ENCODE measurements at places on chromosomes 6 and 20.

DNA sequence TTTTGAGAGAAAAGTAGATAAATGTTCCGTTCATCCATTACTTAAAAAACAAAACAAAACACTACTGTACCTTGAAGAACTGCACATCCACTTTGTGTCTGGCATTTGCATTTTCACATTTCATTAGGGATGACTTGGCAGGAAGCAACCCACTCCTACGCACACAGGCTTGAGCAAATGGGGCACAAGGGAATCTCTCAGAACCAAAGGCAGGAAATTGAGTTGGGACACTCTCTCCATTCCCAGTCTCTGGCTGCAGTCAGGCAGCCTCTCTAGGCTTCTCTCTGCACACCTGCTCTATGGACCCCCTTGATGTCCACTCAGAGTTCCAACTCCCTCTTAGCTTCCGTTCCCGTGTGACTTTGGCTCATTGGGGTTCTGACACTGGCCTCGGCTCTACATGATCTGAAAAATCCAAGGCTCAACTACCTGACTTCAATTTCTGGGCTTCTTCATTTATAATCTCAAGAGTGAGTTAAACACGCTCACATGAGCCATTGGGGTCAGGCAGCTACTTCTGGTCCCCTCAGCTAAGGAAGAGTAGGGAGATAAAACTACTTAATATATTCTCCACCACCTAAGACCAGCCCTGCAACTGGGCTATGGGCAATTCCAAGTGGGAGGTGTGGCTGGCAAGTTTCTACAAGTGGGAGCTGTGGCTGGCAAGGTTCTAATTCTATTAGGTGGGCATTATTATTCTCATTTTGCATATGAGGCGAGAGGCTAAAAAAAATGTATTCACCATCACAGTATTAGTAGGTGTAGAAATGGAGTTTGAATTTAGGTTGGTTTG lies 251.9 kb downstream of the SOD2 start:
- no peak for DNase-seq

GRCh38 chr6:29005183-29005885 lies at the start of gene ZNF311:
Gene ZNF311, minus strand, starts transcription at chr6:29005315. Its CDS starts 1,361 bp downstream, at chr6:29003954.
- no peak for DNase-seq

- no peak for DNase-seq
Measured at GRCh38 chr6:76453270-76453669, 380.8 kb upstream of the IMPG1 start.

DNA sequence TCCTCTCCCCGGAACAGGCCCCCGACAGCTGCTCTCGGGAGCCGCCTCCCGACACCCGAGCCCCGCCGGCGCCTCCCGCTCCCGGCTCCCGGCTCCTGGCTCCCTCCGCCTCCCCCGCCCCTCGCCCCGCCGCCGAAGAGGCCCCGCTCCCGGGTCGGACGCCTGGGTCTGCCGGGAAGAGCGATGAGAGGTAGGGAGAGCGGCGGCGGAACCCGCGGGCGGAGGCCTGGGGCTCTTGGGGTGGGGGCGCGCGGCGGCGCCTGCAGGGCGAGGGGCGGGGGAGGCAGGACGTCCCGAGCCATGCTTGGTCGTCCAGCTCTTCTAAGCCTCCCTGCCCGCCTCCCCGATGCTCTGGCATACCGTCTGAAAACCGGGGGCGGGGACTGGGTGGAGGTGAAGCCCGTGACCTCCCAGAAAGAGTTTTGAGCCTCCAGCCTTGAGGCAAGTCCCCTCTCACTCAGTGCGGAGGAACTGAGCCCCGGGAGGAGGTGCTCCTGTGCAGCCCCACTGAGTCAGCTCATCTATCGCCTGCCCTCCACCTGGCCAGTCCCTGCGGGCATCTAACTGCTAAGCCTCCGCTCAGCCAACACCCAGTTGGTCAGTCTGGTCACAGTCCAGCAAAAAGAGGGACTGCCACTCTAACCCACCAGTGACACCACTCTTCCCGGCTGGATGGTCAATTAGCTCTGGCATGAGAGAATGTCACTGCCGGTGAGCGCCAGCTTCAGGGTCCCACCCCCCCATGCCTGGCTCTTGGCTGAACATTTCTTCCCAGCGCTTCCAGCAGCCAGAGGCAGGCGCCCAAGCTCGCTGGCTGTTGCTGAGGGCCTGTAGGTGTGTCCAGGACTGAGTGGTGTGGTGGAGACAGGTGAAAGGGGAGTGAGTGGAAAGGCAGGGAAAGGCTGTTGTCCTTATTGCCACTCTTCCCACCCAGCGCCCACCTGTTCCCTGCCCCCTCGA lies 482 bp downstream of the DDR1 start:
- no peak for DNase-seq

DNA sequence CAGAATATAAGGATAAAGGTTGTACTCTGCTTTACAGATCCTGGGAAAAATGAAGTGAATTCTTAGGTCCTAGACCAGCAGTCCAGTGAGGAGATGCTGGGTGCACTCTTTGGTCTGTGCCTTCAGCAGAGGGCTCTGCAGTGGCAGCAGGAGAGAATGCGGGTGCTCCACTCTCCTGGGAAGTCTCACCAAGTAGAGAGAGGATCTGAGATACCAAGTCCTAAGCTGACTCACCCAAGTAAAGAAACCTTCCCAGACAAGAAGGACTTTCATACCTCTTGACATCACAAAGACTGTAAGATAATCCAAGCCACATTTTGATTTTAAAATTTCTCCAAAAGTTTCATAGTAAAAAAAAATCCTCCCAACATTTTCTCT lies 116.9 kb upstream of the EMILIN3 start:
- DNase-seq, result no peak

DNA sequence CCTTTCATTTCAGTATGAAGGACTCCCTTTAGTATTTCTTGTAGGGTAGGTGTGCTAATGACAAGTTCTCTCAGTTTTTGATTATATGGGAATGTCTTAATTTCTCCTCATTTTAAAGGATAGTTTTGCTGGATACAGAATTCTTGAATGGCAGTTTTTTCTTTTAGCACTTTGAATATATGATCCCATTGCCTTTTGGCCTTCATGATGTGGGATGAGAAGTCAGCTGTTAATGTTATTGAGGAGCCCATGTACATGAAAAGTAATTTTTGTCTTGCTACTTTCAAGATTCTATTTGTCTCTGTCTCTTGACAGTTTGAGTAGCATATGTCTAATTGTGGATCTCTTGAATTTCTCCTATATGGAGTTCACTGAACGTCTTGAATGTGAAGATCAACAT lies 30.9 kb downstream of the RSPH3 start:
- no peak for DNase-seq

DNA sequence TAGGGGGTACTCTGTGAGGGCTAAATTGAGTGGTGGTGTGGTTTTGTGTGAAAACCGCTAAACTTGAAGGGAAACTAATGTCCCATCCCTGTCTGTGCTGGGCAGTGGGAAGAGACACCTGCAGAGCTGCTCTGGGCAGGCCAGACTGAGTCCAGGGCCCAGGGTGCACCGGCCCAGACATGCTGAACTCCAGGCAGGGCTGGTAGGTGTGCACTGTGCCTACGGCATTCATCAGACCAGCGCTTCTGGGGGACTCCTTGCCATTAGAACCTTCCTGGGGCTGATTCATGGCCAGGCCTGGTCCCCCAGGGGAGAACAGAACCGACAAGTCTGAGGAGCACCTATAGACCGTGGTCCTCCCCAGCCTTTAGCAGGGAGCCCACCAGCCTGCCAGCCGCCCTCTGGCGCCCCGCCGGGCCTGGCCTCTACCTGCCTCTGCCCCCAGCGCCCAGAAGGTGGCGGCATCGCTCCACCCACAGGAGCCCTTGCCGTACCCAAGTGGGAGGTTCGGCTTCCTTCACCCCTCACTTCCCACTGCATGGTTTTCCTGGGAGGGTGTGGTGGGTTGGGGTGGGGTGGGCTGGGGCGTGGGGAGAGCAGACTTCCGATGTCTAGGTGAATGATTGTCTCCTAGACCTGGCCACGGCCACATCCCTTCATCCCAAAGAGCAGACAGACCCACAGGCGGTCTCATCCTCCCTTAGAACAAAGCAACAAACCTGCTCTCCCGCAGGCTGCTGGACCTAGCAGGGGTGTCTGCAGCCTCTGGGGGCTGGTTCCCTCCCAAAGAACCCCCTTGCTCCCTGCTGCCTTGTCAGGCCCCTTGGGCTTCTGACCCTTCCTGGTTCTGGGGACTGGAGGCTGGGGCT lies 15.5 kb downstream of the CCDC167 start:
- no peak for DNase-seq

- DNase-seq, result no peak
Measured at GRCh38 chr6:43355862-43356590, 13.4 kb downstream of the ZNF318 start.

GRCh38 chr20:17418737-17419136 lies 112.4 kb downstream of the BFSP1 start:
- DNase-seq, result no peak

GRCh38 chr6:85678026-85678601 lies 35.4 kb upstream of the SYNCRIP start:
- DNase-seq, result no peak

DNA sequence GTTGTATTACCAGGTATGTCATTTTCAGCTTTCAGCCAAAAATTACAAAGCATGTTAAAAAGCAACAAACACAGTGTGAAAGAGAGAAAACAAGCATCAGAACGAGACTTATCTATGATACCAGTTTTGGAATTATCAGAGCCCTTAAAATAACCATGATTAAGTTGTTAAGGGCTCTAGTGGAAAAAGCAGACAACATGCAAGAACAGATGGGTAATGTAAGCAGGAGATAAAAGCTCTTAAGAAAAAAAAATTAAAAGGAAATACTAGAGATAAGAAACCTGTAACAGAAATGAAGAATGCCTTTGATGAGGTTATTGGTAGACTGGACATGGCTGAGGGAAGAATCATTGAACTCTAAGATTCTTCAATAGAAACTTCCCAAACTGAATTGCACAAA lies 127.5 kb upstream of the SCGN start:
- DNase-seq, result no peak

DNA sequence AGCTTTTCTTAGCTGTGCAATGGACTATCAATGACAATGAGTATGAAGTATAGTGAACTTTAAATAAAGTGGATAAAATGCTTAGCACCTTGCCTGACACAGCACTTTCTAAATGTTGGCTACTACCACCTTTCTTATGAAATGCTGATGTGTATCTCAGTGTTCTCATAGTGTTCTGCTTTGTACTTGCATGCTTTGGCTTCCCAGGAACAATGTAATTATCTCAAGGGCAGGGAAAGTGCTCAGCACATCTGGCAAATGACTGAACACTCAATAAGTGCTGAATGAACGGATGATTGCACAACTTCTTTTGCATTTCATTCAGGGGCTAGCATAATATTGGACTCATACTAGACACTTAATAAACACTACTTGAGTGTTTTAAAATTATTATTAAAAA lies 28.2 kb upstream of the NOX3 start:
- no peak for DNase-seq

GRCh38 chr20:14446446-14446845 lies 109.0 kb upstream of the FLRT3 start:
- no peak for DNase-seq

- no peak for DNase-seq
Measured at GRCh38 chr6:33050014-33050810, 23.2 kb downstream of the HLA-DPA1 start.

DNA sequence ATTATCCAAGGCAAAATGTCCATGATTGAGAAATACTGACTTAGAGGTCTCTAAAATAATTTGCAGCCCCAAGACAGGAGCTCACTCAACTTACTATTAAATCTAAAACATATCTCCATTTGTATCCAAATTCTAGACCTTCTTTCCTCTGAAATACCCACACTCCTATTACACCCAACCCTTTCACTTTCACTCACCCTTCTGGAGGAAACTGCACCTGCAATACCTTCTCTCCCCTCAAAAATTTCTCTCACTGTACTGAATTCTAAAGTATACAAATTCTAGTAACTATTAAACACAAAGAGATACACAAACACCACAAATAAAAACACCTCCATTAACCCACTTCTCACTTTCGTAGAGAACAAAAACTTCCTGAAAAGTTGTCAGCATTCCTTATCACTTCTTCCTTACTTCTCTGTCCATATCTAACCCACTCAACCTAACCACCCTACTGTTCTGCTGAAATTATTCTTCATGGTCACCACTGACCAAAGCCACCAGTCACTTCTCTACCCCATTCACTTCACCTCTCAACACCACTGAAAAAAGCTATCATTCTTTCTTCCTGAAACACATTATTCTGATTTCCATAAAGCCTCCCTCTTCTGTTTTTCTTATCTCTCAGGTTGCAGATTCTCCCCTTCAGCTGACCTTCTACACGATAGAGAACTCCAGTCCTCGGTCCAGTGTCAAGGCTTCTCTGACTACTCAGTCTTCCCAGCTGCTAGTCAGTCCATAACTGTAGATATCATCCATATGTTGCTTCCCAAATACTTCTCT lies 12.0 kb downstream of the LMBRD1 start:
- no peak for DNase-seq

GRCh38 chr6:1603708-1604107 lies 6.0 kb upstream of the FOXC1 start:
- DNase-seq, result no peak

- DNase-seq, result no peak
Measured at GRCh38 chr20:51217347-51218045, 194.6 kb upstream of the KCNG1 start.

GRCh38 chr6:157699777-157700636 lies 123.0 kb upstream of the SNX9 start:
- no peak for DNase-seq

DNA sequence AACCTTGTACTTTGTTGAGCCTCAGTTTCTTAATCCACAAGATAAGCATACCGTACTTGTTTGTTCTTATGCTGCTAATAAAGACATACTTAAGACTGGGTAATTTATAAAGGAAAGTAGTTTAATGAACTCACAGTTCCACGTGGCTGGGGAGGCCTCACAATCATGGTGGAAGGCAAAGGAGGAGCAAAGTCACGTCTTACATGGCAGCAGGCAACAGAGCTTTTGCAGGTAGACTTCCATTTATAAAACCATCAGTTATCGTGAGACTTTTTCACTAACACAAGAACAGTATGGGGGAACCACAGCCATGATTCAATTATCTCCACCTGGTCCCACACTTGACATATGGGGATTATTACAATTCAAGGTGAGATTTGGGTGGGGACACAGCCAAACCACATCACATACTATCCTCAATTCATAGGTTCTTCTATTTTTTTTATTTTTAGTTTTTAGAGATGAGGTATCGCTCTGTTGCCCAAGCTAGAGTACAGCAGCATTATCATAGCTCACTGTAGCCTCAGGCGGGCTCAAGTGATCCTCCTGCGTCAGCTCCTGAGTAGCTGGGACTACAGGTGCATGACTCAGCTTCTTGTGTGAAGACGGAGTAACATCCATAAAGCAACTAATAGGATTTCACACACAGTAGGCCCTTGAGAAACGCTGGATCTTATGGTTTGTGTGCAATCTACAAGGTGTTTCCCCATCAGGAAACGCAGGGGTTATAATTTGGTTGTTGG lies 76.7 kb upstream of the IYD start:
- no peak for DNase-seq

DNA sequence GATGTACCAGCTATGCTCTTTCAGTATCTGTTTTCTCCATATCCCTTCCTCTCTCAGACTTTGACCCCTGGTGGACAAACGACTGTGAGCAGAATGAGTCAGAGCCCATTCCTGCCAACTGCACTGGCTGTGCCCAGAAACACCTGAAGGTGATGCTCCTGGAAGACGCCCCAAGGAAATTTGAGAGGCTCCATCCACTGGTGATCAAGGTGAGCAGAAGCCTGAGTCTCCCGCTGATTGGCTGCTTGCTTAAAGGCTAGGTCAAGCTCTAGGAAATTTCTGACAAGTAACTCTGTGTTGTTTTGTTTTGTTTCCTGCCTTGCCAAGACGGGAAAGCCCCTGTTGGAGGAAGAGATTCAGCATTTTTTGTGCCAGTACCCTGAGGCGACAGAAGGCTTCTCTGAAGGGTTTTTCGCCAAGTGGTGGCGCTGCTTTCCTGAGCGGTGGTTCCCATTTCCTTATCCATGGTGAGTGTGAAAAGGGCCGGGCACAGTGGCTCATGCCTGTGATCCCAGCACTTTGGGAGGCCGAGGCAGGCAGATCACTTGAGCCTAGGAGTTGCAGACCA lies 28.6 kb downstream of the C6orf89 start:
- no peak for DNase-seq
